GM04504 (cell line): ENCODE measurements at places on chromosomes 2 and 18.

DNA sequence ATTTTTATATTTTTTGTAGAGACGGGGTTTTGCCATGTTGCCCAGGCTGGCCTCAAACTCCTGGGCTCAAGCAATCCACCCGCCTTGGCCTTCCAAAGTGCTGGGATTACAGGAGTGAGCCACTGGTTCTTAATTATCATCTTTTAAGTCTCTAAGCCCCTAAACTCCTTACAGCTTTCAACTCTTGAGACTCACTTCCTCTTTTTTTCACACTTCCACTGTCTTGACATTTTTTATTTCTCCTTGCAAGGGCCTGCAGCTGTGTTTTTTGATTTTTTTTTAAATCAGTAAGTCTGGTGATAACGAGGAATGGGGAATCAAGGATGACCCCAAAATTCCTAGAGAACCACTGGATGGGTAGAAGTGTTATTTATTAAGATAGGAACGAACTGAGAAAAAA, 8.6 kb upstream of the ABCB11 start:
- no peak for DNase-seq

DNA sequence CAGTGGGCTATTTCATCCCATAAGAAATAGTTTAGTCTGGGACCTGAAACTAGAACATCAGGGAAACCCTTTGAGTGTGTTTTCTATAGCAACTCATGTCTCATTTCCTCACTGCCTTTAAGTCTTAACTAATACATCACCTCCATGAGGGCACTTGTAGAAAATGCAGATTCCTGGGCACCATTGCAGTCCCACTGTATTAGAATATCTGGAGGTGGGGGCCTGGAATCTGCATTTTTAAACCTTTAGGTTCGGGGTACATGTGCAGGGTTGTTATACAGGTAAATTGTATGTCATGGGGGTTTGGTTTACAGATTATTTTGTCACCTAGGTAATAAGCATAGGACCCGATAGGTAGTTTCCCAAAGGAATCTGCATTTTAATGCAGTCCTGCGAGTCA, 87.4 kb downstream of the ARHGEF33 start:
- no peak for DNase-seq

- DNase-seq = no peak
Observed at GRCh38 chr2:134128746-134129145, 125.1 kb upstream of the MGAT5 start.

- DNase-seq = peak; percentile 95
Observed at GRCh38 chr18:23115683-23116096, 19.6 kb upstream of the CABLES1 start.

DNA sequence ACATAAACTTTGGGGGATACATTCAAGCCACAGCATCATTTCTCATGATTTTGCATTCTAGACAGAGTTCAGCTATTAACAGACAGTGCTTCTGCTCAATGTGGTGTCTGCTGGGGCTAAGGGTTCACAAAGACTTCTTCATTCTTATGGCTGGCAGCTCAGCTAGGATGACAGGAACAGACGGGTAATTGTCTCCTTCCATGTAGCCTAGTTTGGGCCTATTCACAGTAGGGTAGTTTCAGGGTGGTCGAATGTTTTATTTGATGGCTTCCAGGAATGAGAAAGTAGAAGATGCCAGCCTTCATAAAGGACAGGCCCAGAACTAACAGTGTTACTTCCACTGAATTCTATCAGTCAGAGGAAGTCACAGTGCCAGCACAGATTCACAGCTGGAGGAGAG, 26.0 kb upstream of the BCL2L11 start:
- no peak for DNase-seq

GRCh38 chr2:152402780-152403759, 68.1 kb downstream of the FMNL2 start:
- no peak for DNase-seq

DNA sequence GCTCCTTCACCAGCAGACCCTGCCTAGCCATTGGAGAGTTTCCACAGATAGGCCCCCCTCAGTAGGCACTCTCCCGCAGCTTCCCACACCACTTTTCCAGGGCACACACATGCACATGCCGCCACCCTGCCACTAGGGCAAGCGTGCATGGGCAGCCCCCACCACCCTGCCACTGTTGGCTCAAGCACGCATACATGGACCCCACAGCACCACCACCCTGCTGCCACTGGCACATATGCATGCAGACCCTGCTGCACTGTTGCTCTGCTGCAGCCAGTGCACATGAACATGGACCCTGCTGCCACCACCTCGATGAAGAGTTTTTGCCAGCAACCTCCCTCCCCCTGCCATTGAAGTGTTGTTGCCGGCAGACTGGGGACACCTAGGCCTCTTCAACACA, 154.9 kb downstream of the FTCDNL1 start:
- no peak for DNase-seq

- no peak for DNase-seq
Observed at GRCh38 chr2:26245810-26246209, 1.1 kb downstream of the HADHB start.

DNA sequence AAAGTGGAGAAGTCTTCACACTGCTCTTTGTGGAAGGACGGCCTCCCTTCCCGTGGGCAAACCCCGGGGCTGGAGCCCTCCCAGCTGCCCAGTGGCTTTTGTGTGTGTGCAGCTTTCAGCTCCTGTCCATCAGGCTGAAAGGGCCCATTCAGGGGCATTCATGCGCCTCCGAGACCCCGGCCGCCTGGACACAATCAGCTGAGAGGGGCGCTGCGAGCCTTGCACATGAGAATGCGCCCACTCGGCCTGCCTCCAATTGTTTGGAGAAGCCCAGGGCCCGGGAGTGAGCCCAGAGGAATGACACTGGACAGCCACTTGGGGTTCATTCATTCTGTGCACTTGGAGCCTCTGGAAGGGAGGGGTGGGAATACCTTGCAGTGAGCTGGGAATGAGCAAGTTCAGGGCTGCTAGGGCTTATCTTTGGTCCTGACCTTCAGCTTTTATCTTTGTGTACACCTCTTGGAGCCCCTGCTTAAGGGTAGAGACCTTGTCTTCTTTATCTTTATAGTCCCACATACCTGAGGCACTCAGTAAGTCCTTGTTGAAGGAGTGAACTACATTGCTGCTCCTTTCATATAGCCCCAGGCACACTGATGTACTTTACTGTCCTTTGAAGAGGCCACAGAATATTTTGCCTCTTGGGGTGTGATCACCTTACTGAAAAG, 56.5 kb downstream of the TCF7L1 start:
- DNase-seq = no peak

- no peak for DNase-seq
Observed at GRCh38 chr2:117820444-117820843, 6.0 kb downstream of the DDX18 start.

GRCh38 chr2:222848862-222849261, 12.0 kb upstream of the ACSL3 start:
- no peak for DNase-seq

DNA sequence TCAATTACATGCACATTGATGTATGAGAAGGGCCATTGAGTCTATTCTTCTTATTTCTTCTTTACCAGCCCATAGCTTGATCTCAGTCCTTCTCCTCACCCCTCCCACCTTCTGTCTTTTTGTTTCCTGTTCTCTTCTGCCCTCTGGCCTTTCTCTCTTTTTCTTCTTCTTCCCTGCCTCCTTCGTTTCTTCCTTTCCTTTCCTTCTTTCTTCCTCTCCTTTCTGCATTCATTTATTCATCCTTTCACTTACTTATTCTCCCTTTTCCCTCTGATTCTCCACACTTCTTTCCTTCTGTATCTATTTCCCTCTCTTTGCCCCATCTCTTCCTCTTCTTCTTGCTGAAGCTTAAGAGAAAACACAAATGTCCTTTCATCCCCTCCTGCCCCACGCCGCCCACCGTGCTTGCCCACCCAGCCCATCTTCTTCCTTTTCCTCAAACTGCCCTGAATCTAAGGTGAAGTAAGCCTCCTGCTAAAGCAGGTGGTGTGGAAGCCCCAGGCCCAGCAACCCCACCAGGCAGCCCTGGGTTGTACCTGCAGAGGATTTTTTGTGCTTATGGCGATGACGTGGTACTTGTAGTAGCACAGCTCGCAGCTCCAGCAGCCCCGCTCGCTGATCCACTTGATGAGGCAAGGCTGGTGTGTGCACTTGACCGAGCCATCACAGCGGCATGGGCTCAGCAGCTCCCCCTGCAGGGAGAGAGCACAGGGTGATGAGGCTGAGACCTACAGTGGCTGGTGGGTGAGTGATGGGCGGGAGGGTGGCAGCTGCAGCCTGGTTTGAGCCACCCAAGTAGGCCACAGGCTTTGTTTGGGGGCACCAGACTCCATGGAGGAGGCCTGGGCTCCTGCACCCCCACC, 89.0 kb downstream of the MARCHF4 start:
- no peak for DNase-seq

DNA sequence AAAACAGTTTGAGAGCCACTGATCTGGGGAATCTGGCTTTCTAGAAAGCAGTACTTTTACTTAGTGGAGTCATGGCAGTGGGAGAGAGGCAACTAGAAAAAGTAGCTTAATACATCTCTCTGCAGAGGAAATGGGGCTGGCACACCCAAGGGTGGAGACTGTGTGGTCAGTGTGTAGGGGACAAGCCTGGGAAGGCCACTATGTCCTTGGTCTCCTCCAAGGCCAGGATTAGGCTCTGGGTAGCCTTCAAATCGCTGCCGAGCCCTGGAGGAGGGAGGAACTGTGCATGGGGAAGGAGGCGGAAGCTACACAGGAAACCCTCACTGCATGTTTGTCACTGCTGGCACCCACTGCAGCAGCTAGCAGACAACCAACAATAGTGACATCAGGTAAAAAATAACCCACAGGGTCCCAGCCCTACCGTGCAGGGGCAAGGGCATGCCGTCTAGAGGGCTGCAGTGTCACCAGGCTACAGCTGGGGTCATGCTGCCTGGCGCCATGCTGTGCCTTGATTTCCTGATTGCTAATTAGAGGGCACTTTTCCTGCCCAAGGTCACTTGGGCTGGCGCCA, 34.8 kb downstream of the LBH start:
- DNase-seq = no peak

GRCh38 chr18:29912351-29912750, 1130.2 kb downstream of the DSC3 start:
- no peak for DNase-seq

DNA sequence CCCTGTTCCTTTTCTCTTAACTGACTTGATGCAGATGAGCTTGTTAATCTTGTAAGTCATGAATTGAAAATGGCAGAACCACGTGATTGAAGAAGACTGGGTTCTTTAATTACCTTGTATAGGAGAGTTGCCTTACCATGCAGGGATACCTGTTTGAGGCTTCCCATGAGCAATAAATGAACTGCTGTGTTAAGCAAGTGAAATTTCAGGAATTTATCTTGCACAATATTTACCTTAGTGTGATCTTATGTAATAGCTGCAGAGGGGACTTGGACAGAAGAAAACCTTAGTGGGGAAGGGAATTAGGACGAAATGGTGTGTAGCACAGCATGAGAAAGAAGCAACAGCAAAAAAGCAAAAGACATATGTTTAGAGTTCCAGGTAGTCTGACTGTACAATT, 384.0 kb upstream of the TMEFF2 start:
- DNase-seq = no peak

DNA sequence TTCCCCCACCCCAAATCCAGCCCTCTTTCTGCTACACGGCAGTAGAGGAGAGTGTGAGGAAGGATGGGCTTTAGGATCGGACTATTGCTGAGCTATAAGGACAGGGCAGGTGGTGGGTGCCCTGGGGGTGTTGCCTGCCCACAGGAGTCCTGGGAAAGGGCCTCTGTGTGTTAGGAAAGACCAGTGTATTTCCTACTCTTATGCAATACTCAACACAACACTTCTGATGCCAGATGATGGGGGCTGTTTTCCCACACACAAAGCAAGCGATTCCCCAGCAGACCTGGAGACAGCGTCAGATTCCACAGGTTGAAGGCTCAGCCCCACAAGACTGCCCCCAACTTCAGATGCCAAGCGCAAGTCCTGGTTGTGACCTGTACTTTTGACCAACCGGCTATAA, 91.0 kb upstream of the LCLAT1 start:
- DNase-seq = no peak

GRCh38 chr2:195603408-195603807, 53.6 kb upstream of the SLC39A10 start:
- DNase-seq = no peak

DNA sequence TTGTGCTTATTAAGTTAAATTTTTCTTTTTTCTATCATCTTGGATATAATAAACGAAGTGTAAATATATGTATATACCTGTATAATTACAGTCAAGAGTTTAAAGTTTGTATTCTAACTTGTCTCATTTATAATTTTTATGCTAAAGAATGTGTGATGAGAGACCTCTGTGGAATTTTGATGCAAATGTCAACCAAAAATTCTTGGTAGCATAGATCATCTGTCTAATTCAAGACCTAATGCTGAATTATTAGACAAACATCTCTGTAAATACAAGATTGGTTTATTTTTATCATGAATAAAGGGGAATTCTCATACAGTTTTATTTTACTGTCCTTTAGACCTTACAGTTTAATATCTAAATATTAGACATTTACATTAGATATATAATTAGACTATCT, 149.2 kb upstream of the VWC2L start:
- no peak for DNase-seq

DNA sequence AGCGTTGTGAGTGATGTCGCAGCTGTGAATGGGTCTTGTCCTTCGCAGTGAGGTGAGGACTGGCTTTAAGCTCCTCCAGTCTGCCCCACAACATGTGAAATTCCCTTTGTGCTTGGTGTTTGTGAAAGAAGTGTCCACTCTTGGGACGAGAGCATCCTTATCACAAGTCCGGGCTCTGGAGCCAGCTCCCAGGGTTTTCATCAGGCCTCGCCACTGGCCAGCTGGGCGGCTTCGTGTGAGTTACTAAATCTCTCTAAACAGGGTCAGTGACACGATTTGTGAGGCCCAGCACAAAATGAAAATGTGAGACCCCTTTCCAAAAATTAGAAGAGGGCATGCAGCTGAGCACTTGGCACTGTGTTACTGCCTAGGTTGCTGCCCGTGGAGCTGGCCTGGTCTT, 115.9 kb downstream of the VAPA start:
- DNase-seq = no peak

DNA sequence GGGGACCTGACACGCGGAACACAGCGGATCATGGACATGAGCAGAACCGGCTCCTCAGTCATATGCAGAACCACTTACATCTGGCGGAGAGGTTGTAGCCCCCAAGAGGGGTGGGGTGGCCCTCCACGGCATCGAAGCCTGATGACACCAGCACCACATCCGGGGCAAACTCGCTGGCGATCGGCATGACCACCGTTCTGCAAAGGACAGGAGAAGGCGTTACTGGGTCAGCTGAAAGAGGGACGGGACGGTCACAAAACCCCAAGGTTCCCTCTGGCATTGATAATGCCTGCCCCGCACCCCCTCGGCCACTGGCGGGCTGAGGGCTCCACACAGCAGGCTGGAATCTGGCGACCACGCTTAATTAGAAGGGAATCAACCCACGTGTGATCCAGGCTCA, 220.5 kb downstream of the TWIST2 start:
- no peak for DNase-seq

GRCh38 chr2:139123795-139124194, 343.6 kb upstream of the NXPH2 start:
- no peak for DNase-seq

- DNase-seq = no peak
Observed at GRCh38 chr2:39867268-39867667, 88.2 kb upstream of the THUMPD2 start.

GRCh38 chr2:162328424-162329157, 10.1 kb upstream of the IFIH1 start:
- DNase-seq = no peak
